ENCODE measurements at places on chromosomes 7 and 10. TPM values are rescaled to one million over a fixed set of nuclear protein-coding genes. Genes with fewer than 3 reads are reported as not detected.

DNA sequence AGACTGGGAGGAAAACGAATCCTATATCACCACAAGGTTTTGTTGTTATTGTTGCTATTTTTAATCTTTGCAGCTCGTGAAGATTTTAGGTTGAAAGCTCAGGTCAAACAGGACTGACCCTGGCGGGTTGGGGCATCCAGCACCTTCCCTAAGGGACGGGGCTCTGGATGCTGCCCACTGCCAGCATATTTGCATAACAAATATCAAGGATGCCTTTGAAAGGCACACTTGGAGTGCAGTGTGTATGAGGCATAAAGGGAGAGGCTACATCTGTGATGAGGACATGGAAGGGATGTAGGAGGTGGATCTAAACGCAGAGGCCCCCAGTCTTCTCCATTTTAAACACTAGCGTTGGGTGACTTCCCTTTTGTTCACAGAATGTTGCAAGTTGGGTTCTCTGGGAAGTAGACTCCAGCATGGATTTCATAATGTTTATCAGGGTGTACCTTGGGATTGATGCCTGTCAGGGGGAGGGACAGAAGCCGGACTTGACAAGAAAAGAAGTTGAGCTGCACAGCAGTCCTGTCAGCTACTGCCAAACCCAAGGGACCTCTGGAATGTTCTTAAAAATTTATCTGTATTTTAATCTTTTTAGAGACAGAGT, 181.1 kb upstream of the IMMP2L start:
- H3K27me3 ChIP-seq: no peaks in the 10 kb centered on the region
- H3K4me1 ChIP-seq: peaks cover 18% of the 10 kb centered on the region
- no peak overlapping the region for H3K27ac ChIP-seq
- no peak overlapping the region for H3K4me3 ChIP-seq
- DNase-seq: no peak
- H3K36me3 ChIP-seq: peaks cover 26% of the 10 kb centered on the region

The C1QL3 gene
- total RNA-seq: not detected

- H3K27me3 ChIP-seq: no peaks in the 10 kb centered on the region
- no peak overlapping the region for H3K27ac ChIP-seq
- peaks cover 39% of the 10 kb centered on the region for H3K4me1 ChIP-seq
- no peak overlapping the region for H3K4me3 ChIP-seq
- no peaks in the 10 kb centered on the region for H3K36me3 ChIP-seq
These were observed 157.4 kb downstream of the SKIDA1 start for GRCh38 chr10:21368022-21368582.

The CPED1 gene
- 4.0 TPM for total RNA-seq

DNA sequence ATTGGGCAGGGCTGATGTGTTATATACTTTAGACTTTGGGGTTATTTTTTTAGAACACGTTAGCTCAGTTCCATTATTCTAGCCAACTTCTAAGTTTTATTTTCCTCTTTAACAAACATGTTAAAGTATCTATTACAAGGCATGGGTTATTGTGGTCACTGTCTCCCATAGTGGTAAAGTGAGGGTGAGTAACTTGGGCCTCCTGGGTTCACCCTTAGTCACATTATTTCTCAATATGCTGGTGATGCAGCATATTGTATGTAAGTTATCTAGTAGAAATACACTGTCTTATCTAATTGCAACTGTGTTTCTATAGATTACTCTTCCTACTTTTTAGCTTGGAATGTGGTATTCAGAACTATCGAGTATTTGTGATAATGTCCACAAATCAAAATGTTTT, 65.9 kb downstream of the BBS9 start:
- H3K4me3 ChIP-seq: no peak overlapping the region
- H3K4me1 ChIP-seq: peaks cover 14% of the 10 kb centered on the region
- no peak overlapping the region for H3K27ac ChIP-seq
- no peak for DNase-seq

DNA sequence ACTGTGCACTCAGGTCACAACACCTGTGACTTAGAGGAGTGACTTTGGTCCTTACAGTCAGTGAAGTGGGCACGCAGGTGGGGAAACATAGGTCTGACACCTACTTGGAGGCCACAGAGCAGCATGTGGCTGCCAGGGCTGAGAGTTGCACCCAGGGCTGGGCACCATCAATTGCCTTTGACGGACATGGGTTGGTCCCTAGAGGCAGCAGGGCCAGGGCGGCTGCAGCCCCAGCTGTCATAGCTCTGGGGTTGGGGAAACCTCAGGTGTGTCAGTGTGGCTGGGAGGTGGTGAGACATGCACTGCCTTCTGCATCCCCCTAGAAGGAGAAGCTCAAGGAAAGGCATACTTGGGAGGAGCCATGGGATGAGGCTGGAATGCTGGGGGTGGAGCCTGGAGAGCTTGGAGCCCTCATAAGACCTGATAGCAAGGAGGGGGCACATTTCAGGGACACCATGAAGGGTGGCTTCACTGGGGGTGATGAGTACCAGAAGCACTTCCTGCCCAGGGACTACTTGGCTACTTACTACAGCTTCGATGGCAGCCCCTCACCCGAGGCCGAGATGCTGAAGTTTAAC, at the start of gene INMT:
Gene INMT (plus strand): TSS at position 440 of the 578 bp plus-strand sequence. CDS start 16 bp downstream, at position 456.
- H3K27ac ChIP-seq: peak within 1 kb of the TSS; percentile 78
- H3K4me1 ChIP-seq: peaks cover 63% of the 10 kb centered on the region
- H3K36me3 ChIP-seq: peaks cover 7% of the 10 kb centered on the region

DNA sequence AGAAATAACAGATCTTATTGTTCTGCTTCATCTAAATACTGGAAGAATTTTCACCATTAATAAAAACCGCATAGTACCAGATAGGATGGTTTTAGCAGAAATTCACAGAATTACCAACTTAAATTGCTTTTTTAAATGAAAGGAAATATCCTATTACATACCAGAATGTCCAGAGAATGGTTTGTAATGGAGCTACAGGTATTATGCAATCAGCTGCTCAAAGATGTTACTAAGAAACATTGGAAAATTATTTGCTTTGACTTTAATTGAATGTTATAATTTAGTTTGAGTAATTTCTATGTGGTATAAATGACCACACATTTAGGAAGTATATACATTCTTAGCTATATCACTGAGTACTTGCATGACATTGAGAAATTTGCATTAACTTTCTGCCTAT, 338.3 kb downstream of the ETV1 start:
- no peaks in the 10 kb centered on the region for H3K36me3 ChIP-seq
- DNase-seq: no peak
- no peak overlapping the region for H3K4me3 ChIP-seq
- H3K27me3 ChIP-seq: no peaks in the 10 kb centered on the region
- H3K27ac ChIP-seq: no peak overlapping the region

- no peak overlapping the region for H3K4me3 ChIP-seq
- no peak overlapping the region for H3K27ac ChIP-seq
- peaks cover 7% of the 10 kb centered on the region for H3K36me3 ChIP-seq
- no peak for DNase-seq
- H3K4me1 ChIP-seq: peaks cover 5% of the 10 kb centered on the region
These were observed 56.9 kb downstream of the ATAD1 start for GRCh38 chr10:87761153-87761552.

DNA sequence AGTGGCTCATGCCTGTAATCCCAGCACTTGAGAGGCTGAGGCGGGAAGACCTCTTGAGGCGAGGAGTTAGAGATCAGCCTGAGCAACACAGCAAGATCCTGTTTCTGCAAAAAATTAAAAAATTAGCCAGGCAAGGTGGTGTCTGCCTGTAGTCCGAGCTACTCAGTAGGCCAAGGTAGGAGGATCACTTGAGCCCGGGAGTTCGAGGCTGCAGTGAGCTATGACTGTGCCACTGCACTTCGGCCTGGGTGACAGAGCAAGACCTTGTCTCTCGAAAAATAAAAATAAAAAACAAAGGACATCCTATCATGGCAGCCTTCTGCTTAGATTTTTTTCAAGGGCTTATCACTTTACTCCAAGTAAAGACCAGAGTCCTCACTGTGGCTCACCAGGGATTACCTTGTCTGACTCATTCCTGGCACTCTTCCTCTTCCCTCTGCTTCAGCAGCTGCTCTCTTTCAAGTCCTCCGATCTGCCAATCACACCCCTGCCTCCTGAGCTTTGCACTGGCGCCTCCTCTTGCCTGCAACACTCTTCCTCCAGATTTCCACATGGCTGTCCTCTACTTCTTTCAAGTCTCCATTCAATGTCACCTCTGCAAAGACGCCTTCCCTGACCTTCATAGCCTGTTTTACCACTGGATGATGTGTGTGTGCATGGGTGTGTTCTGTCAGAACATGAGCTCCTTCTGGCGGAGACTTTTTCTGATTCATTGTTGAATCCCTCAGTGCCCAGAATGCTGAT, 7.7 kb downstream of the PRTFDC1 start:
- H3K27ac ChIP-seq: no peak overlapping the region
- no peak overlapping the region for H3K4me3 ChIP-seq
- H3K36me3 ChIP-seq: no peaks in the 10 kb centered on the region
- H3K4me1 ChIP-seq: peaks cover 14% of the 10 kb centered on the region
- DNase-seq: no peak

DNA sequence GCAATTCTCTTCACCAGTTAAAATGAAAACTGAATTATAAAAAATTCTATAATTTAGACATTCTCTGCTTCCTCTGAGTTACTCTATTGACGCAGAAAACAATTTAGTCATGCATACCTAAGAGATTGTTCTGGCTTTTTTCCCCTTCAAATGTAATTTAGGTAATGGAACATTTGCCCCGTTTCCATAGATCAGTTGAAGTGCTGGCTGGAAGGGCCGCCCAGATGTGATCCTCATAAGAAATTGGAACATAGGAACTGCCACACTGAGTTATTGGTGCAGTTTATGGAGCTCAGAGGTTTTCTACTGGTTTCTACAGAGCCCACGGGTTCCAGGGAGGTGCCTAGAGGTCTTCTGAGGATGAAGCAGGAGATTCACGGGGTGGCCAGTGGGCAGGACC, 581.7 kb downstream of the SDK1 start:
- no peaks in the 10 kb centered on the region for H3K27me3 ChIP-seq
- peaks cover 1% of the 10 kb centered on the region for H3K4me1 ChIP-seq
- DNase-seq: no peak
- no peaks in the 10 kb centered on the region for H3K36me3 ChIP-seq
- H3K4me3 ChIP-seq: no peak overlapping the region
- H3K27ac ChIP-seq: no peak overlapping the region

GRCh38 chr7:51019191-51019844, 236.6 kb upstream of the GRB10 start:
- no peak overlapping the region for H3K4me3 ChIP-seq
- H3K4me1 ChIP-seq: peaks cover 8% of the 10 kb centered on the region
- DNase-seq: no peak

Data from chondrocyte (in vitro differentiated cells).